Activated T-cell treated with anti-CD3 and anti-CD28 coated beads for 24 hours (primary cell): ENCODE measurements at places on chromosomes 7 and 10.

DNA sequence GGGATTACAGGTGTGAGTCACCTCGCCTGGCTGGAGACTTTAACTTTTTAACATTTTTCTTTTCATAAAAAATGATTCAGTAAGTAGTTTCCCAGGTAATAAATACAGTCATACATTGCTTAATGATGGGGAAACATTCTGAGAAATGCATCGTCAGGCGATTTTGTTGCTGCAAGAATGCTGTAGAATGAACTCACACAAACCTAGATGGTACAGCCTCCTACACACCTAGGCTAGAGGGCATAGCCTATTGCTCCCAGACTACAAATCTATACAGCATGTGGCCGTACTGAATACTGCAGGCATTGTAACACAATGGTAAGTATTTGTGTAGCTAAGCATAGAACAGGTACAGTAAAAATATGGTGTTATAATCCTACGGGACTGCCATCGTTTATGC, 108.5 kb upstream of the SFMBT2 start:
- no peak for DNase-seq

GRCh38 chr10:76970711-76971519, 666.7 kb downstream of the KCNMA1 start:
- no peak for DNase-seq

- DNase-seq = no peak
Measured at GRCh38 chr7:125412890-125413665, 483.5 kb upstream of the POT1 start.

- no peak for DNase-seq
Measured at GRCh38 chr10:77049896-77050295, 587.7 kb downstream of the KCNMA1 start.

DNA sequence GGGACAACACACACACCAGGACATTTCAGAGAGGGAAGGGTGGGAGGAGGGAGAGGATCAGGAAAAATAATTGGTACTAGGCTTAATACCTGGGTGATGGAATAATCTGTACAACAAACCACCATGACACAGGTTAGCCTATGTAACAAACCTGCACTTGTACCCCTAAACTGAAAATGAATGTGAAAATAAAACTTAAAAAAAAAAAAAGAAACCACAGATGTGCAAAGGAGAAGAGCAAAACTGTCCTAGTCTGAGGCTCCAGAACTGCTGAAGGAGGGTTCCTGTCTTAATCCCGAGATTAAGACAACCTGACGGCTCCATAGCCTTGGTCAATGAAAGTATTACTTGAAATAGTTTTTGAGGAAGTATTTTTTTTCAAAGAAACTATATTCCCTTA, 423.0 kb downstream of the NEBL start:
- no peak for DNase-seq

DNA sequence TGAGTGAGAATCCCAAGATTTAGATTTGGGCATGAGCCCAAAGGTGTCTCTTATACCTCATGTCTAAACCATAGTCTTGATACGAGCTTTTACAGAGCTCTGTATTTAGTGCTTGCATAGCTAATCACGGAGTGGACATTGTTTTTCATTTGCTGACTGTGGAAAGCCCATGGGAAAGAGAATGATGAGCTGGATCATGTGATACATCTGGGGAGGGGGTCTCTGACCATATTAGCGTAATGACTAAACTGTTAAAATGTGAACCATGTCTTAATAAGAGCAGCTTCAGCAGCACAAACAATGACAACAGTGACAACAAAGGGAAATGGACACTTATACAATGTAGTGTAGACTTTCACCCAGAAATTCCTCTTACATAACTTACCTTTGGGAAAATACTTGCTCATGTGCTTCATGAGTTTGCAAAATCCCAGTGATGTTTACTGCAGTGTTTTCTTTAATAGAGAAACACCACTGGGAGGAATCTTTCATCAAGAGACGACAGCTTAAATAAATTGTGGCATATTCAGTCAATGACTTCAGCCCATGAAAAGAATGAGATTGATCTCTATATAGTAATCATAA, 44.0 kb upstream of the ITGB1 start:
- DNase-seq = no peak

- no peak for DNase-seq
Measured at GRCh38 chr7:70679661-70680060, 452.3 kb upstream of the GALNT17 start.

DNA sequence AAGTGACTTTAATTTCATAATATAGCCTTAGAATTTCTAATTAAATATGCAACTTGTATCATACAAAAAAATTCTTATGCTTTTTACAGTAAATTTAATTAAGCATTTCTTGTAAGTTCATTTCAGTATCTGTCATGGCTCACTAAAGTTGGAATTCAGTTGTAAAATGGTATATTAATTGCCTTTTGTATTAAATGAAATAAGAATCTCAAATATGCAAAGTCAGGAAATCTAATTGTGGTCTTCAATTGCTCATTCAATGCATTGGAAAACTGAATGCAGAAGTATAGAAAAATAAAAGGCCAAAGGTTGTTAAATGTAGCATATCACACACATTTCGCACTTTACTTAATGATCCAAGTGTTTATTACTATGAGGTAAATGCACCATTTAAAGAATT, 189.5 kb downstream of the PHF14 start:
- DNase-seq = no peak

GRCh38 chr10:71302874-71303568, 16.0 kb upstream of the SLC29A3 start:
- DNase-seq = no peak

GRCh38 chr10:116475866-116476265, 48.2 kb downstream of the PNLIPRP3 start:
- no peak for DNase-seq

- no peak for DNase-seq
Measured at GRCh38 chr7:69577221-69577620, 21.1 kb upstream of the AUTS2 start.

- no peak for DNase-seq
Measured at GRCh38 chr7:157656195-157656769, 319.5 kb downstream of the DNAJB6 start.

DNA sequence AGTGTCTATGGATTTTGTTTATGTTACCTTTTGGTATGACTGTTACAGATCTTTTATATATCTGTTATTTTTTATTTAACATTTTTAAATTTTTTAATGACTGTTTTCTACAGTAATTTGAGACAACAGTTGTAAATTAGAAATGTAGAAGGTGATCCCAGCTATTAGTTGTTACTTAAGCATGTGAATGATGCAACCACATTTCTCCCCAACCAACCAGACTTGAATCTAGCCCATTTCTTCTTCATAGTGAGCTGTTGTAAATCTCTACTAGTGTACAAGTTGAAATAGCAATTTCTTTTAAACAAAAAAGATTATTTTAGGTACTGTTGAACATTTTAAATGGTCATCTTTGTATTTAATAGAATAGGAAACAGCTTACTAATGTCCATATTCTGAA, 18.0 kb downstream of the TMEM106B start:
- no peak for DNase-seq

DNA sequence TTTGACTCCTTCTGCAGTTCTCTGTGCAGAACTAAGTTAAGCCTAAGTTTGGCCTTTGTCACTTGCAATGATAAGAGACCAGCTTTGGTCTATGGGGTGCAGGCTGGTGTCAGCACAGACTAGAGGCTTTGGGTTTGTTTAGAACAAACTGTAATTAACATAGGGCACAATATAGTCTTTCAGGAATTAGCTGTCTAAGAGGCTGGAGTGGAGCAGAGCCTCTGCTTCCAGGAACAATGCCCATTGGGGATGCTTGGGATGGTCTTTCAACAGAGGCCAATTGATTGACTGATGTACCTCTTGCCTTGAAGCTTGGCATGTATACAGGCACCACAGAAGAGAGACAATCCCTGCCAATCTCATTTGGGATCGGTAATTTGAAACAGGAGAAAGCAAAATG, 4.7 kb downstream of the SUFU start:
- DNase-seq = no peak

DNA sequence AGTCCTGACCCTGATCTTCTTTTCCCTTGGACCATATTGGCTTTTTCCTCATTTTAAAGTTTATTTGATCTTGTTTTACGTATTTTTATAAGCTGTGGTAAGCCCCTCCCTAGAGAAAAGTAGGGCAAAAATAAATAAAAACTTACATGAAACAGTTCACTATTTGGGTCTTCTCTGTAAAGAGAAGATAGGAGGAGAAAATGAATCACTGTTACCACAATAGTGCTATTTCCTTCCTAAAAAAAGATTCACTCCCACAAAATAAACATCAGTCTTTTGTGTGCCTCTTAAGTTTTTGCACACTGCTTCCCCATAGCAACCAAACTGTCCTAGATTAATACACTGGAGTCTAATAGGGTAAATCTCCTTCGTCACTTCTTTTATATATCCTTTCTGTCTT, 1.4 kb upstream of the SVIL start:
- no peak for DNase-seq

- no peak for DNase-seq
Measured at GRCh38 chr10:105679781-105680180, 1038.7 kb downstream of the SORCS3 start.

DNA sequence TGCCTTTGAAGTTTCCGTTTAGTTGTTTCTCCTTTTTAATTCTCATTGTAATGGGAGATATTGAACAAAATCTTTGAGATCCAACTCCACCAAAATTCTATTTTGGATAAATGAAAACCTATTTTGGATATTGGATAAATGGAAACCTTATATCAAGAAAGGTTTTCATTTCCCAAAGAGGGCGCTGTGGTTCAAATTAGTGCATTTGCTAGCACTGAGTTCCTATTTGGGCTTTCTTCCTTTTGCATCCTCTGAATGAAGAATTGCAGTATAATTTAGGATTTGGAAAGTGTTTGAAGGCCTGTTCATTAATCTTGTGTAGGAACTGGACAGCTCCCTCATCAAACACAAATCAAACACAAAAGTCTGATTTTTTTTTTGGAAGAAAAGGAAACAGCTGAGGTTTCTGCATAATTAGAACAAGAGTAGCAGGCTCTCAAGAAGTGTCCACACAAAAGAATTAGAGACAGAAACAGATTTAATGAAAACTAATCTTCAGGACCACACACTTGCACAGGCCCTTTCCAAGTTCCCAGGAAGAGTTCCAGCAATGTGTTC, 80.8 kb upstream of the KLF14 start:
- DNase-seq = no peak

DNA sequence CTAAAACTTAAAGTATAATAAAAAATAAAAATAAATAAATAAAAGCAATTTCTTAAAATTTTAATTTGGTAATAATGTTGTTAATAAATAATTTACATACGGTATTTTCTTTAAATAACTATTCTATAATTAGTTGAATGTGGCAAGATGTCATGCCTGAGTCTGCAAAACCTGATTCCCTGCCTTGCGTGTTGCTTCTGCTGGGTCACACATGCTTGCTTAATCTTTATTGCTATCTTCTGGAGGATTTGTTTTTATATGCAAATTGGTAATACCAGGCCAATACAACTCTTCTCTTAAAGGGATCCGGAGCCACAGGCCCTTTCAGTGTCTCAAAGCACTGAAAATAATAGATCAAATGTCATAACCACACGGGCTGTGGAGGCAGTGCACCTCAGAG, 59.4 kb upstream of the ABCB5 start:
- no peak for DNase-seq

DNA sequence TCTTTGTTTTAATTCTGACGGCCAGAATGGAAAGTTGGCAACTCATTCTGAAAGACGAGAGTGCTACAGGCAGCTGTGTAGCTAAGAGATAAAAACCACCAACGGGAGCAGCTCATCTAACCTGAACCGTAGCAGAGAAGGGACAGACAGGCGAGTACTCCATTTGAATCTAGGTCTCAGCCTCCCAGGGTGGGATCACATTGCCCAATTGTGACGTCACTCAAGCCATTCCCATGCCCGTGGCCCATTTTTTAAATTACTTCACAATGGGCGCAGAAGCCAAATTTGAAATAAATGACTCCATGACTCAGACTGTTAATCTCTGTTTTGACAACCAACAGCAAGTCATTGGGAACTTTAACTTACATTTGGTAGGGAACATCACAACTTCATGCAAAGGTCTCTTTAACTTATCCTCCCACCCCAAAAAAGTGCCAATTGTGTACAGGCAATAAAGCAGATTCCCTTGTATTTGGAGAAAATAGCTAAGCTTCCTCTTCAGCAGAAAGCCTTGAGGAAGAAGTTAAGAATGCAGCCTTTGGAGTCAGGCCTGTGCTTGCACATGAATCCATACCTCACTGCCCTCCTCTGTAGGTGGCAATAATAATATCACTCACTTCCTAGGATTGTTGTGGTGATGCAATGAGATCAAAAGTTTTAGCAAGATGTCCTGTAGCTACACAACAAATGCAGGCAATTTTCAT, 93.2 kb upstream of the KIF5B start:
- DNase-seq = no peak

- no peak for DNase-seq
Measured at GRCh38 chr7:15086862-15087261, 184.3 kb upstream of the DGKB start.

DNA sequence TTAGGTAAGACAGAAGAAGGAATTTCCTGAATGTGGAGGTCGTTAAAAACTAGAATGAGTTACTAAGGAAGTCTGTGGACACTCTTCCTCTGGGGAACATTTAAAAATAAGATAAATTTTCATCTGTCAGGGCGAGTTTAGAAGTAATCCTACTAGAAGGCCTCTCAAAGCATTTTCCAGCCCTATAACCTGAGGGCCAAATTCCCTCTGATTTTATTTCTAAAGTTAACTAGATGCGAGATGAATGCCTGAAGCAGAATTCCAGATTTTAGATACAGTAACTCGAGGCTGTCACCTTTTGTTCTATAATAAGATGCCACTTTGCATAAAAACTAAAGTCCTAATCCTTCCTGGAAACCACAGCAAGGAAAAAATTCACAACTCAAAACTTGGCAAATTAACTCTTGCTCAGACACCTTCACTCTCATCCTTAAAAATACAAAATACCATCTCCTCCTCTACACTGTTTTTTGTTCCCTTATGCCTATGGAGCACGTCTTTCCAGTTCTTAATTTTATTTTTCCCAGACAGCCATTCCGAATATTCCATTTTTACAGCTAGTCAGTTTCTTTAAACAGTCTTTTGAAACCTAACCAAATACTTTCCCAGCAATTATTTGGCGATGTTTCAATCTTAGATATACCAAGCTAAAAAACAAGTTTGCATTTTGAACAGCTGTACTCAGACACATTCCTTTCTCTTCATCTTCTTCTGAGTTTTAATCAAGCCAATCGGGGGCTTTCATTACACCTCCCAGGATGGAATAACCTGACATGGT, 420.7 kb upstream of the NFE2L3 start:
- no peak for DNase-seq

DNA sequence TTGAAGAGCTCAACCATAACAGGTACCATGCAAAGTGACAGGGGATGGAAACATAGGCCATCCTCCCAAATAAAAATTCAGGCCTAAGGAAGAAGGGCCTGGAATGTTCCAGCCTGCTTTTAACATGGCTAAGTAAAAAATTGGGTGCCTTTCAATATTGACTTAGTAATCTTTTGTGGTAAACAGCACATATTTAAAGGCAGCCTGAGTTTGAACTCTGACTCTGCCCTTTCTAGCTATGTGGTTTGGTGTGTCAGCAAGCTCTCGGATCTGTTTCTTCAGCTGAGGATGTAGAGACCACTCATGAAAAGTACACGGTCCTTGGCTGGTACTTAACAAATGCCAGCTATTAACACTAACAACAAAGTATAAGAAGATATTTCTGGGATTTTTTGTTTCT, 191.8 kb upstream of the CDCA7L start:
- DNase-seq = no peak
